ENCODE measurements at places on chromosomes 16 and 17.

GRCh38 chr17:50657627-50658026 lies 22.9 kb downstream of the ABCC3 start:
- no peak for DNase-seq

- no peak for DNase-seq
Observed at GRCh38 chr16:85718682-85719081, 29.9 kb upstream of the GINS2 start.

DNA sequence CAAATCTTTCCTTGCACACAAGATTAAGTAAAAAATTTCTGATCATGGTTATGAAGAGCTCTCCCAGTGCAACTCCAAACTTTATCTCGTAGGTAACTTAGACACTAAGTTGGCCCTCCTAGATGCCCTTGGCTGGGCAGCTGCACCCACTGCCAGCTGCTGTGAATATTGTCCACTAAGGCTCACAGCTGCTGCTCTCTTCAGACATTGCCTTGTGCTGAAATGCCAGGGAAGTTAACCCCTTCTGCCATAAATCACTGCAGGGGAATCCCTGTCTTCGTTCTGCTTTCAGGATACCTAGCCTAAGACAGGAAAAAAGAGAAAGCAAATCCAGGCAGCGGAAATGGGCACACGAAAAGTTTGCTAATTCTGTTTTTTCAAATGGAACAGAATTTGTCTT lies 106.4 kb downstream of the IRX5 start:
- no peak for DNase-seq

DNA sequence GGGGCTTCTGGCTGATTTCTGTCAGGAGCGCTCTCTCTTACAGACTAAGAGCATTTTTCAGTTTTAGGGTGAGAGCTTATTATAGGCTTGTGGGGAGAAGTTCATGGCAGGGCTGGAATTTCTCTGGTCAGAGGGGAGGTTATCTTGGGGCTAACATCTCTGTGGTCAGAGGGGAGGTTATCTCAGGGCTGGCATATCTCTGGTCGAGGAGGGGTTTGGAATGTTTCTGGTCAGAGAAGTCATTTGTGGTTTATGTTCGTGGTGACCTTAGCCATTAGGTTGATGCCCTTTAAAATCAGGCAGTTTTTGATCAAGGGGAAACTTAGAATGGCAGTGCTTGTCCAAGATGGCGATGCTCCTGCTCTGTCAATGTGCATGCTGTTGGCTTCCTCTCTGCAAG lies 10.8 kb upstream of the USP31 start:
- DNase-seq: no peak

DNA sequence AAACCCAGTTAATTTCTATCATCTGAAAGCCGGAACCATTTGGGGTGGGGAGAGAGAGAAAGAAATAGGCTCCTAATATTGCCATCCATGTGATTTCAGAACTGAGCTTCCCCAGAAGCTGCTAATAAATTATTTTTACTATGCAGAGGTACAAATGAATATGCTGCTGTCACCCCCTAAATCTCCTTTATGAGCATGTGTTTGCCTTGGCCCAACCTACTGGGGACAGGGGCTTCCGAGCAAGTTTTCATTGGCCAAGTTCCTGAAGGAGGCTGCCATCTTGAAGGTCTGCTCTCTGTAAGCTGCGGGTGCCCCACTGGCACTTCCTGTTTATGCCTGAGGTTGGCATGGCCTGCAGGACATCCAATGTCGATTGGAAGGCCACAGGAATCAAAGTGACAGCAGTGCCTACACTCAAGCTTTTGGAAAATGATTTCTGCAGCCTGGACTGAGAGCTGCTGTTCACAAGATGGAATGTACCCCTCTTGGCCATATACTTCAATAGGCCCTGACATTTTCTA lies 194.7 kb downstream of the XYLT1 start:
- DNase-seq: peak; percentile 12

- no peak for DNase-seq
Observed at GRCh38 chr17:12918142-12918541, 99.7 kb downstream of the ELAC2 start.

DNA sequence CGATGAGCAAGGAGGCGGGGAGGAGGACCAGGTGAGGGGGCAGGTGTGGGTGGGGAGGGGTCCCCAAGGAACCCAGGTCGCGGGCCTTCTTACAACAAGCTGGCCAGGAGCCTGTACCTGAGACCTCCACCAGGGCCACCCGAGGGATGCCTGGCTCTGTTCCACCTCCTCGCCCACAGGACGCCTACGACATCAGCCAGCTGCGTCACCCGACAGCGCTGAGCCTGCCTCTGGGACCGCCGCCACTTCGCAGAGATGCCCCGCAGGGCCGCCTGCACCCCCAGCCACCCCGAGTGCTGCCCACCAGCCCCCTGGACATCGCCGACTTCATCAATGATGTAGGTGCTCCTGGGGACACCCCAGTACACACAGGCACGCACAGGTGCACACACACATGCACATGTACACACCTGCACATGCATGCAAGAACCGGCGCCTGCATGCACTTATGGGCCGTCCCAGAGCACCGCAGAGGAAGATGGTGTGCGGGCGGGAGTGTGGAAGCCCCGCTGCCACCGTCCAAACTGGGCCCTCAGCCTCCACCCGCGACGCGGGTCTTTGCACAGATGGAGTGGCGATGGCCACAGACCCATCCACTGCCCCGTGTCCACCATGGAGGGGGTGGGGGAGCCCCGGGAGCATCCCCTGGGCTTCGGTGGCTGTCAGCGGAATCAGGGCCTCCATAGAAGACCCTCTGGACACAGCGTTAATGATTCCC lies 6.6 kb downstream of the SLC22A31 start:
- no peak for DNase-seq

- peak; percentile 47 for DNase-seq
Observed at GRCh38 chr17:28599311-28600184, 723 bp upstream of the SPAG5 start.

DNA sequence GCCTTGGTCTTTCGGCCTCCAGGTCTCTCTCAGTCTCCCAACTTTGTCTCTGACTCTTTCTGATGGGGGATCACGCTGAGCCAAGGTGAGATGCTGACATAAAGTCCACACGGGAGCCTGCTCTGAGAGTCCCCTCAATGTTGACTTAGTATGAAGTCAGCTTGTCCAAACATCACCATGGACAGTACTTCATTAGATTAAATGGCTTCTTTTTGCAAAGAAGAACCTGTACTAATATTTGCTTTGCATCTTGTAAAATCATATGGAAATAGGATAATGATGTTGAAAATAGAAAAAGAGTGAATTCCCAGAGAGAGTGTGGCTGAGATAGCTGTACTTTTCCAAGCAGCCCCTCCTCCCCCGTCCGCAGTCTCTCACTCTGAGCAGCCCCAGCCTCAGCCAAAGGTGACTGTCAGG lies 56.7 kb upstream of the SIAH1 start:
- DNase-seq: no peak

GRCh38 chr16:67685388-67686112 lies 18.9 kb downstream of the C16orf86 start:
- no peak for DNase-seq

DNA sequence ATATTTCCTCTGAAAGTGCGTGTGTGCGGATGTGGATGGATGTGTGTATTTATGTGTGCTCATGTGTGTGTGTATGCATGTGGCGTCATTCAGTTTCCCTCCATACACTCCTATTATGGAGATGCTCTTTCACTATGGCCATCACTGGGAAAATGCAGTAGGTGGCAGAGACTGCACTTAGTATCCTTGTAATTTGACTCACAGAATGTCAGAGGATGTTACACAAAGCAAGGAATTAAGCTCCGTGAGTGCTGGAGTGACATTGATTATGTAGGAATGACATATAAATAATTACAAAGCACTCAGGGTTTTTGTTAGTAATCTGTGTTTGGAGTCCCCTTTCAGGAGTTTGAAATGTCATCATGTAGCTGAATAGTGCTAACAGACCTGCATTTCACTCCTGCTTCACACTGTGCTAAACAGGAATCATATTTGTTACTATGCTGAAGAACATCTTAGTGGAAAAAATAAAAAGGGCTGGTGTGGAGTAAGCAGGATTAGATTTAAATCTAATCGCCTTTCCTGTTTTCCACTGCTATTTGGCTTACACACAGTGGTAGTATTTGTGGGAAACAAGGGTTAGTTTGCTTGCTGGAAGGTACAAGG lies 59.6 kb downstream of the HS3ST4 start:
- DNase-seq: no peak

DNA sequence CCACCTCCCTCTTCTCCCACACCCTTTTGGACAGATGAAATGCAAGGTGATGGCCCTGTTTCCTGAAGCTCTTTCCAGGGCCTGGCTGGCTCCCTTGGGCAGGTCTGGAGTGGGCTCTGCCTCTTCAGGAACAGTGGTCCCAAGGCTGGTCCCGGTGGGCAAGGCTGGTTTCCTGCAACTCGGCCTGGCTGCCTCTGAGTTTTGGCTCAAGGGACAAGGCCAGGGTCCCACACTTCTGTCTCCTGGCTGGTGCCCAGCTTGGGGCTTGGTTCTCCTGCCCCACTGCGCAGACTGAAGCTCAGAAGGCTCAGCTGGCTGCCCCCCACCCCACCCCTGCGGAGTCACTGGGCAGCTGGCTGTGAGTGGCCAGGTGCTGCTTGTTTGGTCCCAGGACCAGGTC lies 3.8 kb upstream of the ACTG1 start:
- DNase-seq: no peak

All from HL-60 (cell line).